NCI-H1694 treated with DMSO at 0.1 percent for 48 hours (cell line): ENCODE measurements at places on chromosomes 5 and 9.

DNA sequence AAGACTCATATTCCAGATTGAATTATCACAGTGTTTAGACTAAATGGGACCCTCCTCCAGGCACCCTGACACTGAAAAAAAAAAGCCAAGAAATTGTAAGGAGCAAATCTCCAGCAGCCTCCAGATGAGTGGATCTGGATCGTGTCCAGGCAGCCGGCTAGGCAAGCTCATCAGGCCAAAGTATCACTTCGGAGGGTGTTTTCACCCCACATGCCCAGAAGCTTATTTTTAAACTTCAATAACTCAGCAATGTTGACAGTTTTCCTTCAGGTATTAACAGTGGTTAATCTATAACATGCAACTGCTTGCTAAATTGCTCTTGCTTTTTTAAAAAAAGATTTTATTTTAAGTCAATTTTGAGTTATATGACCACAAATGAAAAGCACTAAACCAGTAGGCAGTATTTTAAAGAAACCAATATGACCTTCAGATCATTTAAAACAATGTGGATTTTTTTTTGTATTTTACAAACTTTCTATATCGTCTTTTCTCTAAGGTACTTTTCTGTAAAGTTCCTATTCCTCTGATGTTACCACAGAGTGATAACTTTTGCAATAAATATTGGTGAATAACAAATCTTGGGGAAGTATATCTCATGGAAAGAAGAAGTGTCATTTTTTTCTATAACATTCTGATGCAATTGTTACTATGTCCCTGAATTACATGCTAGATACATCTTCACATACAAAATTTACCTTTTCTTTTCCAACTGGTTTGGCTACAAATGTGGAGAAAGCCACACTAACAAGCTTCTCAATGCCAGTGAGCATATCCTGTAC is 30.7 kb downstream of the ACOT12 start:
- DNase-seq = no peak

- no peak for DNase-seq
Observed at GRCh38 chr9:127521919-127522304, 70.6 kb downstream of the LRSAM1 start.

DNA sequence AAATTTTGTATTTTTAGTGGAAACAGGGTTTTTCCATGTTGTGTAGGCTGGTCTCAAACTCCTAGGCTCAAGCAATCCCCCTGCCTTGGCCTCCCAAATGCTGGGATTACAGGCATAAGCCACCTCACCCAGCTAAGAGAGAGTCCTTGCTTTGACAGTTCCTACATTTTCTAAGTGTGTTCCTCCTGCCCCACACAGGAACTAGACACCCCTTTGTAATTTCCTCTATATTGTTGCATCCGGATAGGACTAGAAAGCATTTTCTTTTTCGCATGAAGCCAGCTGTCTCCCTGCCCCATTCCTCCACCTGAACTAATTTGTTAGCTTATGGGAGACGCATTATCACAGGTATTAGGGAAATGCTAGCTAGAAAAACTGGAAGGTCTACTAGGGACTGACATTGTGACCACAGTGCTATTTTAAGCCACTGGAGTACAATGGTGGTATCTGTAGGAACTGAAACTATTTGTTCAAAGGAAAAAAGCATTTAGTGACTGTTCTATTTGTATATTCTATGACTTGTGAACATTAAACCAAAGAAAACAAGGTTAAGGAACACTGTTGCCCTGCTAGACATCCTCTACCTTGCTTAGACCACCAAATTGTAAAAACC is 214.1 kb downstream of the SMARCA2 start:
- no peak for DNase-seq

DNA sequence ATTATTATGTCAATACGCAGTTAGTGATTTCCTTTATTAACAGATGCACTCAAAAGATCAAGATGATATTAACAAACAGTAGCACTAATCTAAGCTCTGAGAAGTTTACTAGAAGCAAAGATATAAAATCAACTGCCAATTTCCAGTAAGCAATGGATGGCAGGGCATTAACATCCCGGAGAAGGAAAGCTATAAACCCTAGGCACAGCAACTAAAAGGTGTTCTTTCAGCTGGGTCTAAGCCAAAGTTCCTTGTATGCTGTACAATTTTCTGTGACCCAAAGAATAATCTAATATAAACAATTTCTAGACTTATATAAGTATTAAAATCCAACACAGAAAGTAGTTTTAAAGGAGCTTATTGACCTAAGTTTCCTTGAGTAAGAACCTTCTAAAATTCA is 39.4 kb downstream of the PJA2 start:
- no peak for DNase-seq

DNA sequence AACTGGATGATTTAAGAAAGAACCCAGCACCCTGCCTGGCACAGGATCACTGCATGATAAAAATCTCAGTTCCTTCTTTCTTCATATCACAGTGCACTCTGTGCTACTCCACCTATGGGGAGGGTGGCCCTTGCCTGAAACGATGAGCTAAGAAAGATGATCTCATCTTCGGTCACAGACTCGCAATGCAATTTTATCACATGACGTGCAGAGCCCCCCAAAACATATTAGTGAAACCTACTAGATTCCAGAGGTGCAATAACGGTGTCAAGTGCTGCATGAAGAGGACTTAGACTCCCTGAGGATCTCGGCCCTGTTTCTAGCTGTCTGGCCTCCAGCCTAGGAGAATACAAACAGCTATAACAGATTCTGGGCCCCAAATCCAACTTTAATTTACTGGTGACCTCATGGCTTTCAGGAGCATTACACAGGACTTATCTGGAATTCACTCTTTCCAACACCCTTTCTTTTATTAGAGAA is 104.0 kb downstream of the EBF1 start:
- DNase-seq = no peak

- no peak for DNase-seq
Observed at GRCh38 chr5:6273090-6273735, 105.1 kb downstream of the MED10 start.

- no peak for DNase-seq
Observed at GRCh38 chr9:18706648-18707047, 232.7 kb downstream of the ADAMTSL1 start.

GRCh38 chr9:114616684-114617520 is 5.8 kb downstream of the TMEM268 start:
- no peak for DNase-seq

- no peak for DNase-seq
Observed at GRCh38 chr5:160506006-160507004, 84.7 kb downstream of the PTTG1 start.

- no peak for DNase-seq
Observed at GRCh38 chr9:87306006-87306405, 191.7 kb upstream of the DAPK1 start.

DNA sequence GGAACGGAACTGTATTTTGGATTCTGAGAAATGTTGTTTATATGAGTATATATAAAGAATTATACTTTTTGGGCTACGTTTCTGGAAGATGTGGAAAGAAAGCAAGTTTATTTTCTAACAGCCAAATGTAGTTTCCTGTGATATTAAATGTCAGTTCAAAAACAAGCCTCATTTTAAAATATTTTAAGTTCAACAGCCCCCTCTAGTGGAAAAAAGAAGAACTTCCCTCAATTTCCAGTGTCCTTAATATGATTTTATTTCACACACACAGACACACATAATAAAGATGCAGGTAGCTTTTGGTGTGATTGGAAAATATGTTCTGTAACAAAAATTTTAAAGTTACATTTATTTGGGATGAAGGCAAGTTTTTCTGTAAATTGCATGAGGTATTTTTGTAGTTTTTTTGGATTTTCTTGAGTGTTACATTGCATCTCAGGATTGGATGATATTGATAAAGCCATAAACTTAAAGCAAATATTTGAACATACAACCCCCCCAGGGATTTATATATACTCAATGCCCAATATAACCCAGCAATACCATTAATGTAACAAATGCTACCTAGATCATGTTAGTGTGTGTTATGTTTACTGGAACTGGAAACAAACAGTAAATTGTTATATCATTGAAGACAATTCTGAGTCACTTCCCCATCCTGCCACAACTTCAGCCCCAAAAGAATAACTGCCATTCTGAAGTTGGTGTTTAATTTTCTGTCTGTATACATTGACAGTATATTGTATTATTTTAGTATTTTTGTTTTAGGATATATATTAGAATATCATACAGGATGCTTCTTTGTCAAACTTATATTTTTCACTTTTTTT is 54.0 kb downstream of the CCDC171 start:
- peak; percentile 60 for DNase-seq

- no peak for DNase-seq
Observed at GRCh38 chr5:105817416-105817815, 1853.3 kb downstream of the EFNA5 start.
